Daoy (cell line): ENCODE measurements at places on chromosomes 3 and 15. TPM values are rescaled to one million over a fixed set of nuclear protein-coding genes. Genes with fewer than 3 reads are reported as not detected.

IL17RC gene
- total RNA-seq, result 6.7 and 9.5 TPM in 2 replicates

TRIM42 gene
- not detected in 2 replicates for total RNA-seq

EAF2 gene
- total RNA-seq, result 11.3 and 23.3 TPM in 2 replicates

CYP1A2 gene
- total RNA-seq, result not detected in 2 replicates

ISL2 gene
- 3.2 and 5.0 TPM in 2 replicates for total RNA-seq

B3GNT5 gene
- 7.8 and 14.1 TPM in 2 replicates for total RNA-seq
